ENCODE measurements at places on chromosomes 5 and 9.

- DNase-seq, result no peak
Measured at GRCh38 chr9:77680581-77680980, 32.5 kb upstream of the GNA14 start.

- no peak for DNase-seq
Measured at GRCh38 chr5:10503321-10503720, 60.5 kb upstream of the ANKRD33B start.

- no peak for DNase-seq
Measured at GRCh38 chr9:135591506-135592330, 30.2 kb downstream of the PAEP start.

DNA sequence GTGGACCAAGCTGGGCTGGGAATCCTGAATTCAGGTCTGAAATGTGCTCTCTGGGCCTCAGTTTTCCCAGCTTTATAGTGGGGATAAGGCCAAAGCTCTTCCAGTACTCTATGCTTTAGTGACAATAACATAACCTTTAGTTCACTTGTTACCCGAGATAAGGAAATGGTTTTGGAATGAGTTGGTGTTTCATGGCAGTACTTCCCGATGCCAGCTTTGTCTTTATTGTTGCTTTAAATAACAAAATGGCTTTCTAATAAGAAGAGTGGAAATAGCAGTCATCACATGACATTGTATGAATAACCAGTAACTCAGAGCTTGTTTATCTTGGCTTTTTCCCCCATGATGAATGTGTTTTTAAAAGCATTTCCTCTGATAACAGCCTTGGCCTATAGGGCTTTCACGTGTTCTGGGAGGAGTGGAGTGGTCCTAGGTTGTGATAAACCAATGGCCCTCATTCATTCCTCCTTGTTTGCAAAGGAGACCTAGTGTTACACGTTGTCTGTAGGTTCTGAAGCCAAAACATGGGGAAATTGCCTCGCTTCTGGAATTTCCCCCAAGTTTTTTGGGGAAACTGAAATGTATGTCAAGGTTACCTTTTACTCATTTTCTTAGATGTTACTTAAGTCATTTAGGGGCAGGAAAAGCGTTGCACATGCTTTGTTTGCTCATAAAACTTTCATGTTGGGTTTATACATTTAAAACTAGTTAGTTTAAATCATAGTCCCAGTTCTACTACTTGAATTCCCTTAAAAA is 53.7 kb downstream of the ZNF618 start:
- no peak for DNase-seq

Data from GM10248 (cell line).